ENCODE measurements at places on chromosomes 13 and 19. TPM values are rescaled to one million over a fixed set of nuclear protein-coding genes. Genes with fewer than 3 reads are reported as not detected.
A peak's percentile ranks its signal among the peaks of the same experiment; 100 is the strongest.

The NAXD gene
- total RNA-seq = 34.3 TPM

The B3GNT3 gene
- not detected for total RNA-seq

The PSG2 gene
- total RNA-seq = not detected

GRCh38 chr13:72544042-72544441 is 183.4 kb downstream of the MZT1 start:
- no peak for DNase-seq

- no peak for DNase-seq
Measured at GRCh38 chr19:30851646-30852045, 479.5 kb downstream of the ZNF536 start.

DNA sequence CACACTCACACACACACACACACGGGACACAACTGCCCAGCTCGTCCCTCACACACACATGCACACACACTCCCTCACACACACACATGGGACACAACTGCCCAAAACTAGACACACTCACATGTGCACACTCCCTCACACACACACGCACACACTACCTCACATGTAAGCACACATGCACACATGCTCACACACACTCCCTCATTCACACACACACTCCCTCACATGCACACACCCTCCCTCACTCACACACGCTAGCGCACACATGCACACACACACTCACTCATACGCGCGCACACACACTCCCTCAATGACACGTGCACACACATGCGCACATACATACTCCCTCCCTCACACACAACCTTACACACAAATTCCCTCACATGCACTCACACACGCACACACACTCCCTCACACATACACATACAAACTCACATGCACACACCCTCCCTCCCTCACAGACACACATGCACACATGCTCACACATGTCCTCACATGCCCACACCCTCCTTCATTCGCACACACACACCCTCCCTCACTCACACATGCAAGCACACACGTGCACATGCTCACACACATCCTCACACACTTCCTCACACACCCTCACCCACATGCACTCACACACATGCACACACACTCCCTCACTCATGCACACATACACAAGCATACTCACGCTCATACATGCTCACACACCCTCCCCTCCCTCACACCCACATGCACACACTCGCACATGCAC is 9.0 kb upstream of the RASA3 start:
- peak; percentile 38 for DNase-seq

- no peak for DNase-seq
Measured at GRCh38 chr19:10546817-10547216, 3.1 kb downstream of the ATG4D start.

DNA sequence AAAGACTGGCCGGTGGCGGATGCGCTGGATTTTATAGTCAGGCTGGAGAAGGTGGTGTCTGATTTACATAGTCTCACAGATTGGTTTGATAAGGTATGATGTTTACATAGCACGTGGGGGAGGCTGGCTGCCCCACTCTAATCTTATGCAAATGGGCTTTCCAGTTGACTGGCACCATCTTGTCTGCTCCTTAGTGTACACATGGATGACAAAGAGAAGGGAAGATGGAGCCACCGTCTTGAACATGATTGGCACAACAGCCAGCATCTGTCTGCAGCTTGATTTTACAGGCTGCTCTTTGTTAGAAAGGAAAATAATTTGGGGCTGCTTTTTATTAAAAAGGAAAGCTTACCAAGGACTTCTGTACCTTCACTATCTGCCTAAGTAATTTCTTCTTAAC is 265.2 kb upstream of the MAB21L1 start:
- DNase-seq = no peak

DNA sequence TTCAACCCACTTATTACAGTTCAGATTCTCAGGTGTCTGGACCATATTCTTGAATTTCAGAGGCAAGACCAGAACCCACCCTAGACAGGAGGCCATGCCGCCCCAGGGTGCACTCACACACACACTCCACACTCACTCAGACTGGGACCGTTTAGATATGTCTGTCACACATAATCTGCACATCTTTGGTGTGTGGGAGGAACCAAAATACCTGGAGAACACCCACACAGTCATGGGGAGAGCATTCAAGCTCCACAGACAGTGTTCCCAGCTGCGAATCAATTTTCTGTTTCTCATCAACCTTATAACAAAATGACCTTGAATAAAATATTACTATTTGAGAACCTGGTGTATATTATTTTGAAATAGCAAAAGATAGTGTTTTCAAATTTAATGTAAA is 2353.0 kb downstream of the PCDH9 start:
- no peak for DNase-seq

- peak; percentile 96 for DNase-seq
Measured at GRCh38 chr19:45485305-45486077, 11.4 kb downstream of the RTN2 start.

DNA sequence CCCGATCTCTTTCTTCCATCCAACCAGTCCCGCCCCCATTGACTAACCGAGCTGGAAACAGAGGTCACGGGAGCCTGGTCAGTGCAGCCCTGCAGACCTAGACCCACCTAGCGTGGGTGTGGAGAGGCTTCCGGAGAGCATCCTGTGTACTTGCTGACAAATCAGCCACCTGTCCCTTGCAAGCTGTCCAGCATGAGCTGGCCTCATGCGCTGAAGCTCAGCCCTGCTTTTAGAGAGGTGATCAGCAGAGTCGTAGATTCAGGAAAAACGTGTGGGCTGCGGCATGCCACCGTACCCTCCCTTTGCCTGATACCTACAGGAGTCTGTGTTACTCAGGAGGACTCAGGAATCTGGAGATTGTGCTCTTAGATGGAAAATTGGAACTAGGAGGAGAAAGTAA is 80.3 kb upstream of the UQCRFS1 start:
- no peak for DNase-seq

GRCh38 chr13:76597868-76598267 is 288.3 kb downstream of the KCTD12 start:
- DNase-seq = no peak
